Activated naive CD8-positive, alpha-beta T cell treated with anti-CD3 and anti-CD28 coated beads, Interleukin-2, amount 10 ng/mL, durations not matched to agents 7 days and 5 days (primary cell): ENCODE measurements at places on chromosomes 7 and 10. TPM values are rescaled to one million over a fixed set of nuclear protein-coding genes. Genes with fewer than 3 reads are reported as not detected.
A peak's percentile ranks its signal among the peaks of the same experiment; 100 is the strongest.

- no peaks in the 10 kb centered on the region for H3K27me3 ChIP-seq
- H3K36me3 ChIP-seq, result no peaks in the 10 kb centered on the region
- no peak for DNase-seq
- H3K4me1 ChIP-seq, result peaks cover 15% of the 10 kb centered on the region
Measured at GRCh38 chr10:93379731-93380575, 102.2 kb downstream of the MYOF start.

DNA sequence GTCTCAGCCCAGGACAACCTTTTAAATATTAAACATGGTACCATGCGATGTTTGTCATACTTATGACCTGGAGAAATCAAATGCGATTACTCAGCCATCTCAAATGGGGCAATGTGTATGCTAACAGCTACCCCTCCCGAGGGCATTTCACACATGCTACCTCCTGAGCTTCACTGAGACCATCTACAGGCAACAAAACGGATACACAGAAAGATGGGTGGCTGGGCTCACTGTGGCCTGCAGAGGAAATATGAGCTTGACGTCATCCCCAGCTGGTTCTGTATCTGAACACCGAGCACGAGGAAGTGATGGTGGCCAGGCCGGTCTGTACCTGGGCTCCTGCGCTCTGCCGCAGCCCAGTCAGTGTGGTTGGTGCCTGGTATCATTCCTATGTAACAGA, 374.3 kb downstream of the RPS24 start:
- H3K27me3 ChIP-seq, result peaks cover 19% of the 10 kb centered on the region
- H3K36me3 ChIP-seq, result no peaks in the 10 kb centered on the region
- DNase-seq, result no peak
- peaks cover 7% of the 10 kb centered on the region for H3K4me1 ChIP-seq

DNA sequence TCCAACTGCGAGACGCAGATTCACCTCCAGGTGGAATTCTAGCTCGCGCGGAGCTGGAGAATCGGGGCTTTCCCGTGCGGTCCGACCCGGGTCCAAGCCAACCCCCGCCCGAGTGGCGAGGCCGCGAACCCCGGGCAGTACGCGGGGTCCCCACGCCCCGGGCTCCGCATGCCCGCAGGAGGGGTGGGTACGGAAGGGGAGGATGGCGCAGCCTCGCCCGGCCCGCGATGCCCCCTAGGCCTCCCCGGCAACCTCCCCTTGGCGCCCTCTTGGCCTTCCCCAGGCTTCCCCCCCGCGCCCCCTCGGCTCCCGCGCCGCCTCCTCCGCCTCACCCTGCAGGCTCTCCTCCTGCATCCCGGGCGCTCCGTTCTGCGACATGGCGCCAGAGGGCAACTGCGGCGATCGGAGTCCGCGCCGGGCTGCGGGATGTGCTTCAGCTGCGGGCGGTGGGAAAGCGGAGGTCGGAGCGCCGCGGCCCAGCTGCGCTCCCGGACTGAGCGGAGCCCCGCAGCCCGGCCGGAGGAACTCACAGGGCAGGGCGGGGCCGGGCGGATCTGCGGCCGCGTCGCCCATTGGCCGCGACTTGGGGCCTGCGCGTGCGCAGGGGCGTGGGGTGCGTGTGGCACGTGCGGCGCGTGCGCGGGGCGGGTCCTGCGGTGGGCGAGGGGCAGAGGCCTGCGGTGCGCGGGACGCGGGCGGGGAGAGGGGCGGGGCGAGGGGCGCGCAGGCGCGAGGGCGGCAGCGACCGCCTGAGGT, at the start of gene BNIP3:
TSS of gene BNIP3 (minus strand) at position 495 of the 756 bp plus-strand sequence. CDS start at position 378, 117 bp downstream.
- peak within 1 kb of the TSS; percentile 84 for H3K4me3 ChIP-seq
- DNase-seq, result peak; percentile 92
- peaks cover 31% of the 10 kb centered on the region for H3K36me3 ChIP-seq
- H3K27me3 ChIP-seq, result peaks cover 19% of the 10 kb centered on the region
- H3K4me1 ChIP-seq, result peaks cover 39% of the 10 kb centered on the region
- H3K27ac ChIP-seq, result peak within 1 kb of the TSS; percentile 68

DNA sequence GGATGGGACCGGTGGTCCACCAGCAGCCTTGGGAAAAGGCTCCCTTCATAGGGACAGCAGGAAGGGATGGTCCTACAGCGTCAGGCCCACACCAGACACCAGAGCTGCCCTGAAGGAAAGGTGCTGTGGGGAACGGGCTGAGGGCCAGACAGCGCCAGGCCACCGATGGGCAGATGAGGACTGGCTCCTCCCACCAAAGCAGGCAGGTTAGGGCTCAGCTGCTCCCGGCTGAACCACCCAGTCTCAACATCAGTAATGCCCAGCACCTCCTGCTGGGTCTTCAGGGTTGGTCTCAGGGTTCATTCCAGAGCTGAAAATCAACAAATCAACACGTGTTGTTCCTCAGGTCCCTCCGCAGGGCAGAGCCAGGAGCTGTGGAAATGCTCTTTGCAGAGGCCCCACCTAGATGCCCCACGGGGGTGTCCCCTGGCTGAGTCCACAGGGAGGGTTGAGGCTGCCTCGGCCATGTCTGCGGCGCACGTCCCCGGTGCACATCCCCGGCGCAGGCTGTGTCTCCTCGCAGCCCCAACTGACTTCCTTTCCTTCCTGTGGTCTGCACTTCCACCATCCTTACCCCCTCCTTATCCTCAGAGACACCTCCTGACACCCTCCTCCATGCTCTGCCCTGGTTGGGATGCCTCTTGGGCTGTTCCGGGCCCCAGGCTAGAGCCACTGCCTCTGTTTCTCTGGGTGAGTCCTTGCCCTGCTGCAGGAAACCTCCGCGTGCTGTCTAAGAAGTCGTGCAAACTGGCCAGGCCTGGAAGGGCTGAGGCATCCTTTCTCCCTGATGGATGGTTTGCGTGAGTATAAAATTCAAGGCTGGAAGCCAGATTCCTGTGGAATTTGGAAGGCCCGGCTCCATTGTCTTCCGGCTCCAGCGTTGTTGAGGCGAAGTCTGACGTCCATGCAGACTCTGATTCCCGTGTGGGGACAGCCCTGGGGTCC, 32.8 kb upstream of the CFAP46 start:
- no peaks in the 10 kb centered on the region for H3K36me3 ChIP-seq
- no peak for DNase-seq
- H3K4me3 ChIP-seq, result no peak overlapping the region
- H3K27me3 ChIP-seq, result peaks cover 3% of the 10 kb centered on the region
- H3K4me1 ChIP-seq, result no peaks in the 10 kb centered on the region

GRCh38 chr10:22553452-22553995, 160.9 kb downstream of the PIP4K2A start:
- no peak overlapping the region for H3K27ac ChIP-seq
- DNase-seq, result no peak
- peaks cover 8% of the 10 kb centered on the region for H3K4me1 ChIP-seq
- H3K4me3 ChIP-seq, result no peak overlapping the region

DNA sequence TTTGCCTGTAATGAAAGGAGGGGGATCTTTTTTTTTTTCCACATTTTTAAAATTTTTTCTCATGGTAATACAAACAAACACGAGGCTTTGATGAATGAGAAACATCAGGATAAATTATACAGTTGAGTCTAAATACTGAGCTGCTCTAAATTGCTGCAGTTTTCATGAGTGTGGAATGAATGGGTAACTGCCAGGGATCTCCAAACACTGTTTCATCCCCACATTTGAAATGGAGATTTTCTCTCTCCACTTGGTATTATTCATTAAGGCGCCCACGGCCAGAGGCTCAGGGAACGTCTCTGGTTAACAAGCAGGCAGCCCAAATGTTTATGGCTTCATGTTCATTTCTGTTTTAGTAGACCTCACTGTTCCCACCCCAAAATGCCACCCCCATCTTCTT, 717.1 kb downstream of the GRID1 start:
- no peak for DNase-seq
- no peak overlapping the region for H3K4me3 ChIP-seq
- no peaks in the 10 kb centered on the region for H3K27me3 ChIP-seq
- no peaks in the 10 kb centered on the region for H3K36me3 ChIP-seq
- H3K4me1 ChIP-seq, result no peaks in the 10 kb centered on the region

DNA sequence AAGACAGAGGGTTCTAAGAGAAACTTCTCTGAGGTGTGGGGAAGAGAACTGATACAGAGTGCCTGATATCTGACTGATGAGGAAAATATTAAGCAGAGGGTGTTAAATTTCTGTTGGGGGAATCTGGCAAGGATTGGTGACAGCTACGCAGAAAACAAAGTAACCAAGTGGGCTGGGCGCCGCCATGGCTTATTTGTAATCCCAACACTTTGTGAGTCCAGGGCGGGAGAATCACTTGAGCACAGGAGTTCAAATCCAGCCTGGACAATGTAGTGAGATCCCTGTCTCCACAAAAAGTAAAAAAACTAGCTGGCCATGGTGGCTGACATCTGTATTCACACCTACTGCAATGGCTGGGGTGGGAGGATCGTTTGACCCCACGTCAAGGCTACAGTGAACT, 2.1 kb upstream of the C7orf25 start:
- no peak for DNase-seq
- H3K27ac ChIP-seq, result peak overlapping the region; percentile 94
- H3K27me3 ChIP-seq, result no peaks in the 10 kb centered on the region
- peaks cover 35% of the 10 kb centered on the region for H3K36me3 ChIP-seq
- peaks cover 44% of the 10 kb centered on the region for H3K4me1 ChIP-seq

- no peak overlapping the region for H3K27ac ChIP-seq
- no peak overlapping the region for H3K4me3 ChIP-seq
- H3K36me3 ChIP-seq, result no peaks in the 10 kb centered on the region
Measured at GRCh38 chr10:43699516-43699915, 50.8 kb upstream of the ZNF32 start.

- H3K27ac ChIP-seq, result no peak overlapping the region
- H3K4me3 ChIP-seq, result no peak overlapping the region
- H3K27me3 ChIP-seq, result no peaks in the 10 kb centered on the region
- DNase-seq, result no peak
- H3K36me3 ChIP-seq, result no peaks in the 10 kb centered on the region
Measured at GRCh38 chr10:20267734-20268133, 451.5 kb downstream of the PLXDC2 start.

- no peaks in the 10 kb centered on the region for H3K4me1 ChIP-seq
- no peak overlapping the region for H3K27ac ChIP-seq
- no peaks in the 10 kb centered on the region for H3K36me3 ChIP-seq
- peaks cover 55% of the 10 kb centered on the region for H3K27me3 ChIP-seq
- DNase-seq, result no peak
- H3K4me3 ChIP-seq, result no peak overlapping the region
Measured at GRCh38 chr10:117382861-117383260, 7.6 kb upstream of the PDZD8 start.

DNA sequence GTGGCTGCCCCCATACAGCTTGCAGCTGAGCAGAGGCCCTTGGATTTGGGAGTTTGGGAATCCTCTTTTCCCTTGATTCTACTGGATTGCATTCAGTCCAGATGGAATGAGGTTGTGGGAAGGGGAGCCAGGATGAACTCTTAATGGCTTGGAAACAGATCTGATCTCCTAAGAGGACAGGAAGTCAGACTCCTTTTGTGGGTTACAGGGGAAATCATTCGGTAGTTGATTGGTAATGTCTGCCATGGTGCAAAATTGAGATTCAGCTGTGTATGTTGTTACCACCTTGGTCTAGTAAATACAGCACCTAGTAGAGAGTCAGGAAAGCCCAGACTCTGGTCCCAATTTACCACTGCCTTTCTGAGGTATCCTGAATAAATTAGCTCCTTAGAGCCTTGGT, 144.2 kb upstream of the TNRC18 start:
- H3K4me1 ChIP-seq, result peaks cover 22% of the 10 kb centered on the region
- no peak for DNase-seq
- peaks cover 14% of the 10 kb centered on the region for H3K27me3 ChIP-seq
- H3K27ac ChIP-seq, result no peak overlapping the region
- no peaks in the 10 kb centered on the region for H3K36me3 ChIP-seq
- no peak overlapping the region for H3K4me3 ChIP-seq

DNA sequence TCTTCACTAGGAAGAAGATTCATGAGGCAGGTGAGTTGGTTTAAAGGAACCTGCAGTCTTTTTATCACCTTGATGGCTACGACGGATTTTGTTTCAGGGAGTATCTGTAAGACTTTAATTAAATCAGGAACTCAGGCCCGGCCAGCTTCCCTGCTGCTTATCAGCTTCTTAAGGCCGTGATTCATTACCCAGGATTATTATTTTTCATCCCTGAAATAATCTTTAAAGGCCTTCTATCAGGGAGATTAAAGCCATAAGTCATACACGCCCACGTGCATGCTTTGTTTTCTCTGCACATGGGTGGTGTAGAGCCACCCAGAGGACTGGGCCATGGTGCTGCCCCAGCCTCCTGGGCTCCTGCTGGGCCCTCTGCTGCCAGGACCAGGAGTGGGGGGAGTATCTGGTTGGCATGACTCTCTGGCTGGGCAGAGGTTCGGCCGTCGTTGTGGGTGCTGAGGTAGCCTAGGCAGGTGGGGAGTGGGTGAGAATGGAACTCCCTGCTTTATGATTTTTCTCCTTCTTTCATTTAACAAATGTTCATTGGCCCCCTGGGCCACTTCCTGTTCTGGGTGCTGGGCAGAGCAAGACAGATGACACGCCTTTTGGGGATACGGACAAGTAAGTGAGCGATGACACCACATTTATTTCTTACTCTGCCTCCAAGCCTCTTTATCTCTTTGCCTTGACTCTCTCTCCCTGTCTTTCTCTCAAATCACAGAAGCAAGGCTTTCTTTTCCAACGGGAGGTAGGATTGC, 39.0 kb upstream of the PCBD1 start:
- H3K4me1 ChIP-seq, result peaks cover 2% of the 10 kb centered on the region
- no peak for DNase-seq
- H3K27me3 ChIP-seq, result peaks cover 3% of the 10 kb centered on the region

- no peak overlapping the region for H3K4me3 ChIP-seq
- DNase-seq, result no peak
- peaks cover 12% of the 10 kb centered on the region for H3K4me1 ChIP-seq
- peaks cover 2% of the 10 kb centered on the region for H3K27me3 ChIP-seq
- peak overlapping the region; percentile 50 for H3K27ac ChIP-seq
- no peaks in the 10 kb centered on the region for H3K36me3 ChIP-seq
Measured at GRCh38 chr7:156003220-156004162, 191.2 kb upstream of the SHH start.

DNA sequence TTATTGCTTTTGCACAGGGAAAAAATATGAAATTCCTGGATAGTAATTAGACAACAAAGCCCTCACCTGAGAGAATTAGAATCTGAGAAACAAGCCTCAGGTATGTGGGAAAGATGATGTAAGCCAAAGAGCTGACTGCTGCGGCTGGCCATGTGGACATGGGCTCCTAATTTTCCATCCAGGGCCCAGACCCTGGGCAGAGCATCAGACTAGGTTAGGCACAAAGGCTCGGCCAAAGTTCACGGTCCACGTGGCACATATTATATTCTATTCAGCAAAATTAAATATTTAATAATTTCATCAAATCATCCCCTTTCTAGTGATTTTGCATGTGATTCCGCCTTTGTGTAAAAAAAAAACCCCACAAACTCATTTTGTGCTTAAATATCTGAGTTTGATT, 5.1 kb downstream of the CYP3A4 start:
- DNase-seq, result no peak
- H3K36me3 ChIP-seq, result no peaks in the 10 kb centered on the region
- H3K4me3 ChIP-seq, result no peak overlapping the region
- H3K27ac ChIP-seq, result no peak overlapping the region
- H3K27me3 ChIP-seq, result peaks cover 32% of the 10 kb centered on the region

Gene ITIH2
- total RNA-seq, result not detected

Gene ZNF655
- total RNA-seq, result 134 TPM
